ENCODE measurements at places on chromosomes 5 and 9. TPM values are rescaled to one million over a fixed set of nuclear protein-coding genes. Genes with fewer than 3 reads are reported as not detected.

Gene TNFSF8
- not detected for total RNA-seq

Gene ZNF618
- total RNA-seq: 11.2 TPM

Gene DYNC2I2
- 95.5 TPM for total RNA-seq

Gene ALDH1A1
- 3.5 TPM for total RNA-seq

Gene NR2F1
- total RNA-seq: 87.2 TPM

Gene FBXL17
- 19.0 TPM for total RNA-seq

Gene PRR7
- total RNA-seq: 8.6 TPM

Gene COL15A1
- 5.4 TPM for total RNA-seq

Gene SLC25A51
- total RNA-seq: 74.3 TPM

Gene PCDHGB6
- total RNA-seq: 5.3 TPM

Gene LNPEP
- 47.4 TPM for total RNA-seq

Gene DCANP1
- not detected for total RNA-seq

Gene NRG2
- total RNA-seq: 1.0 TPM

Gene FOXD4L4
- 0.14 TPM for total RNA-seq

Gene NKD2
- 15.9 TPM for total RNA-seq

Gene CLINT1
- 118 TPM for total RNA-seq

Data from placental pericyte (primary cell).